ENCODE measurements at places on chromosomes 1 and 21.

DNA sequence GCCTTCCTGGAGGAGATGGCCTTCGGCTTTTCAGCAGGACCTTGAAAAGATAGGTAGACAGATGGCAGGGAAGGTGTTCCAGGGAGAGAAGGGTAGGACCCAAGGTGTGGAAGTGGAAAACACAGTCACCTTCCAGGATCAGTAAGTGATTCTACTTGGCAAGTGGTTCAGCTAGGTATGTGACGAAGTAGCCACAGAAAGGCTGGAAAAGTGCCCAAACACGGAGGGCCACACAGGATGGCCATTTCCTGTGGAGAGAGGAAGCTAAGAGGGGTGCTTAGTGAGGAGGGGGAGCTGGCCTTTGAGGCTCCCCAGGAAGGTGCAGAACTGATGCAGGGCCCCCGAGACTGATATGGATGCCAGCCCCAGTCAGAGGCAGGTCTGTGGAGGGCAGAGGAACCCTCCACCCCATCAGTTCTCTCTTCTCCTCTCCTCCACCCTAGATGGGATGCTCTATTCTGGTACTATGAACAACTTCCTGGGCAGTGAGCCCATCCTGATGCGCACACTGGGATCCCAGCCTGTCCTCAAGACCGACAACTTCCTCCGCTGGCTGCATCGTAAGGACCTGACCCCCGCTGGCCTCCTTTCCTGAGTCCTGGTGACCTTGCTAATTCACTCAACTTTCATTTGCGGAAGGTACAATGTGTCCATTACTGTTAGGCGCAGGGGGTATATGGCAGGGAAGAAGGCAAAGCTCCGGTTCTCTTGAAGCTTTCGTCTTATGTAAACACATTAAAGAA lies 6.8 kb downstream of the SEMA4A start:
- no peak for DNase-seq

DNA sequence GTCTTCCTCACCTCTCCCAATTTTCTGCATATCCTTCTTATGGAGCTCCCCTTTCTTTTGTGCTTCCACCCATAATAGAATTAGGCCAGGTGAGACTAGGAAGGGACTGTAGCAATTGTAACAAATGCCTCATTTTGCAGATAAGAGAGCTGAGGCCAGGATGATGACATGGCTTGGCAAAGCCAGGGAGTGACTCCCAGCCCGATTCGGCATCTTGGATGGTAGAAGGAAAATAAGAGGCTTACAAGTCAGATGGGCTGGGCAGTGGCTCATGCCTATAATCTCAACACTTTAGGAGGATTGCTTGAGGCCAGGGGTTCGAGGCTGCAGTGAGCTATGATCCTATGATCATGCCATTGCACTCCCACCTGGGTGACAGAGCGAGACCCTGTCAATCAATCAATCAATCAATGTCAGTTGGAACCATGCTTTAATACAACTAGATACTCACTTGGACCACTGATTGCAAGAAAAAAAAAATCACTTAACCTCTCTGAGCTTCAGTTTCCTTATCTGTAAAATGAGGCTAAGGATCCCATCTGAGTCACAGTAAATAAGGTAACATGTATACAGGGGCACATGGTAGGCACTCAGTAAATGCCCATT lies 51.6 kb downstream of the PLEKHA6 start:
- no peak for DNase-seq

GRCh38 chr1:185421485-185422107 lies 104.6 kb upstream of the IVNS1ABP start:
- DNase-seq, result no peak

GRCh38 chr1:188888386-188888785 lies 1589.3 kb downstream of the BRINP3 start:
- DNase-seq, result no peak

DNA sequence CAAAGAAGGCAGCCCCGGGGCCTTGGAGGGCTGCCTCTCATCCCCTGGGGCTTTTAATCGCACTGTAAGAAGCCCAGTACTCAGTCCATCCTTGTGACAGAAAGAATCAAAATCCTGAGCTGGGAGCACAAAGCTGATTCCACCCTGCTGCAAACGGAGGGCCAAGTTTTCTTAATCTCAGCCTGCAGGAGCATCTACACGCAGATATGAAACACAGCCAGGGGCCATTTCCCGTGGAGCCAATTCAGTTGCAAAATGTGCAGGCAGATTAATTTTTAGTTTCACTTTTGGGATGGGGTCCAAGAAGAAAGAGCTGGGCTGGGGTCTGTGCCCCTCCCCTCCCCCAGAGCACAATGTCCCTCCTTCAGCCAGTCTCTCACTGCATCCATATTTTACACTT lies 4.4 kb downstream of the LYPD8 start:
- no peak for DNase-seq

DNA sequence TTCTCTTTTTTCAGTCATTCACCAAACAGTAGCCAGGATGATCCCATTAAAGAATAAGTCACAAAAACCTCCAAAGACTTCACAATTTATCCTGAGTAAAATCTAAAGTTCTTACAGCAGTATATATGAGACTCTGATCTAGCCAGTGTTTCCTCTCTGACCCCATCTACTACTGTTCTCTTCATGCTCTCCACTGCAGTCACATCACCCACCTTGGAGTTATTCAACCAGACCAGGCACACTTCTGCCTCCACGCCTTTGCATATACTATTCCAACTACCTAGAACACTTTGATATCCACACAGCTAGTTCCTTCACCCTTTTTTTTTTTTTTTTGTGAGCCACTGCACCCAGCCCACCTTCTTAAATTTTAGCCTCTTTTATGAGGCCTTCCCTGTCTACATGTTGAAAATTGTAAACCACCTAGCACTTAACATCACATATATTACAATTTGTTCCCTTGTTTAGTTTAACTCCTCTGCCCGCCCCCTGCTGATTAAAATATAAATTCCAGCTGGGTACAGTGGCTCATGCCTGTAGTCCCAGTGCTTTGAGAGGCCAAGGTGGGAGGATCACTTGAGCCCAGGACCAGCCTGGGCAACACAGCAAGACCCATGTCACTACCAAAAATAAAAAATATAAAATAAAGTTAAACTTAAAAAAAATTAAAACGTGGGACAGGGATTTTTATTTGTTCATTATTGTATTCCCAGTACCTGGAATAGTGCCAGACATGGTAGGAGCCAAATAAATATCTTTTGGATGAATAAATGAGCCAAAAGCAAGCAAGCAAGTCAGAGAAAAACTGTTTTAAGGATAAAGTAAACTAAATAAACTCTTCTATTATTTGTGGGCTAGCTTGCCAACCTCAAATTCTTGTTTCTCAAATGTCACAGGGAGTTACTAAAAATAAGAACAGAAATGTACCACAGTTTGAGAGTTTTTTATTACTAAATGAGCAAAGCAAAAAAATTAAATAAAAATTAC lies 35.2 kb upstream of the MUTYH start:
- DNase-seq, result no peak

DNA sequence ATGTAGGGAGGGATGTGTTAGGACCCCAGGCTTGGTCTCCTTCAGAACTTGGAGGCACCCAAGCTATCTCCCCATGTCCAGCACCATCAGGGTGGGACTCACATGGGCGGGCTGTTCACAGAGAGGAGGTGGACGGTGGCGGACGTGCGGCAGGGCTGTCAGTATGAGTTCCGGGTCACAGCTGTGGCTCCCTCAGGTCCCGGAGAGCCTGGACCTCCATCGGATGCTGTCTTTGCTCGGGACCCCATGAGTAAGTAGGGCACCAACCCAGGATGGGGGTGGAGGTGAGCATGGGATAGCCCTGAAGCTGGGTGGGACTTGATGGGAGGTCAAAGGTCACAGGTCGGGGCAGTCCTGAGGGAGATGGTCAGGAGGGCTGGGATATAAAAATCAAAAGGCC lies 27.8 kb downstream of the IGFN1 start:
- DNase-seq, result no peak

GRCh38 chr1:46645815-46646214 lies 22.3 kb downstream of the ATPAF1 start:
- DNase-seq, result no peak

DNA sequence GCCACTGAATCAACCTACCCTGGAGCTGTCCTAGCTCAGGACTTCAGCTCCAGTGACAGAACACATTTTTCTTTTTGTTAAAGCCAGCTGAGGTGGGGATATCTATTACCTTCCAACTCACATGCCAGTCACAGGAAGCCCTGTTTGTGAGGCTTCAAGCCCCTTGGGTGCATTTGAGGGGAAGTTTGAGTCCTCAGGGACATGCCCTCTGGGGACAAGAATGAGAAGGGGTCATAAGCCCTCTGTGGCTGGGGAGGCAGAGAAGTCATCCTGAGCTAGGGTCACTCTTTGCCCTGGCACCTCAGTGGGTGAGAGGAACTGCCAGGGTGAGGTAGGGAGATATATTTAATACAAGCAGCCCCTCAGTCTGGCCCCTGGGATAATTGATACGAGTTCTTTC lies 33.5 kb upstream of the CLDN14 start:
- no peak for DNase-seq

- DNase-seq, result no peak
Observed at GRCh38 chr1:246765521-246765920, 41.3 kb downstream of the SCCPDH start.

GRCh38 chr1:218377143-218377660 lies 32.1 kb downstream of the TGFB2 start:
- peak; percentile 86 for DNase-seq

DNA sequence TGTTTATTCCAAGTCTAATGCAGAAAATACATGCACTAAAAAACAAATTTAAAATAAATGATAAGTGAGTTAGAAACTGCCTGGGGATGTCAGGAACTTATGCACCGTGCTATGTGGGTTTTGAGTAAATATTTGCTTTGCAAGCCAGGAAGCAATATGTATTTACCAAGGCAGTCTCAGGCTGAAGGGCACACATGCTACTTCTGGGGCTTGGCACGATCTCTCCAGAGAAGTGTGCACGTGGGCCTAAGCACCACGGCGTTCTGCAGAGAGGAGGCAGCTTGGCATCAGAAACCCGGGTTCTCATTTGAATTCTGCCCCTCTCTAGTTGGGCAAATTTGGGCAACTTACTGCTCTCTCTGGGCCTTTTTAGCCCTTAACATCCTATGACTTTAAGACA lies 72.6 kb upstream of the ROR1 start:
- DNase-seq, result no peak

GRCh38 chr1:57874418-57874877 lies 450.6 kb upstream of the DAB1 start:
- no peak for DNase-seq

- DNase-seq, result no peak
Observed at GRCh38 chr1:236315518-236315917, 33.8 kb upstream of the ERO1B start.

- no peak for DNase-seq
Observed at GRCh38 chr1:160978510-160978927, 23.9 kb upstream of the ITLN2 start.

DNA sequence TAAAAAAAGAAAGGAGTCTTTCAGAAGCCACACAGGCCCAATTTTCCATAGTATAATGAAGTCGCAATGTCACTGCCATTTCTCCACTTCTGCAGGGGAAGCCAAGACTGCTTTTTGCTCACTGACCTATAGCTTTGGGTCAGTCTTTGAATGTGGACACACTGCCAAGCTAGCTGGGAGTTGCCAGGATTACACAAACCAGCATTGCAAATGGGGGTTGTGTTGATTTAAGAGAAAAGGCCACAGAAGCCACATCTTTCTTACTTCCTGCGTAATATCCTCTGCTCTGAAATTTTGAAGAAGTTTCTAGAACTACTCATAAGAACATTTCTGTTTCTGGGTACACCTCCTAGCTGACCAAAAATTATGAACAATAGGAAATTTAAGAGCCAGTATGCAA lies 45.8 kb upstream of the SAMSN1 start:
- DNase-seq, result peak; percentile 57

- no peak for DNase-seq
Observed at GRCh38 chr21:32406405-32406804, 6.1 kb upstream of the EVA1C start.

DNA sequence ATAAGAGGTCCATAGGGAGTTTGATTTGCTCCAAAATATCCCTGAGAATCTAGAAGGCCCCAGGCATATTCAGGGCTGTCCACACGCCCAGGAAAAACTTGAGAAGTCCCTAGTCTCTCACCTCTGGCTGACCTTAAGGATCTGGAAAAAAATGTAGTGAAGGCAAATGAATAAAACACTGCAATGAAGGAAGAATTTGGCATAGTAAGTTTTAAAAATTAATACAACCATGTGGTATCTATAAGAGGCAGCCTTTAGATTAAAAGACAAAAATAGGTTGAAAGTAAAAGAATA lies 91.3 kb downstream of the COLGALT2 start:
- DNase-seq, result no peak

- no peak for DNase-seq
Observed at GRCh38 chr1:78038491-78038939, 7.3 kb upstream of the GIPC2 start.

DNA sequence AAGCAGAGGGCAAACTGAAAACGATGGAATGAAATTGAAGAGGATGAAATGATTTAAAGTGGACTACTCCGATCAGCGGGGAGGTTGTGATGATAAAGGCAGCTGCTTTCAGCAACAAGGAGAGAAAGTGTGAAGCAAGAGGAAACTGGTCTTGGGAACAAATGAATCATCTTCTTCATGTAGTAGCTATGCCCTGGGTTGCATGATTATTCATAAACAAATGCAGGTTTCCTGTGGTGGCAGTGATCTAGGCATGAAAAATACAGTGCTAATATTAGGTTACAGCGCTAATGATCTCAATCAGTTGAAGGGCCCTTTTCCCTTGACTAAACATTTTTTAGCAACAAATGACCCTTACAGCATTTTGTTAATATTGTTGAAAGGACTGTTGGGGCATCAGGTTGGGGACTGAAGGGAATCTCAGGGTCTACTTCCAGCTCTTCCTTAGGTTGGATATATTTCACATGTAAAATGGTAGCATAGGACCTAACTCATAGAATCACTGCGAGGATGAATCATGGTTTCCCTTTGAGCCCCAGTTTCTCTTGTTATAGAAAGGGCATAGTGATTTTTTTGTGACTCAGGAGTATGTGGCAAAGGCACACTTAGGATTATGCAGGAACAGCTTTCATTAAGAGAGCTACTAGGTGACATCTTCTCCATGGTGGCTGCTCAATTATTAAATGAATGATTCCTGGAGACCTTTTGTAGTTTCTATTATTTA lies 1.9 kb upstream of the ZFYVE9 start:
- DNase-seq, result peak; percentile 86

- peak; percentile 69 for DNase-seq
Observed at GRCh38 chr1:35715568-35716002, 3.1 kb downstream of the C1orf216 start.

DNA sequence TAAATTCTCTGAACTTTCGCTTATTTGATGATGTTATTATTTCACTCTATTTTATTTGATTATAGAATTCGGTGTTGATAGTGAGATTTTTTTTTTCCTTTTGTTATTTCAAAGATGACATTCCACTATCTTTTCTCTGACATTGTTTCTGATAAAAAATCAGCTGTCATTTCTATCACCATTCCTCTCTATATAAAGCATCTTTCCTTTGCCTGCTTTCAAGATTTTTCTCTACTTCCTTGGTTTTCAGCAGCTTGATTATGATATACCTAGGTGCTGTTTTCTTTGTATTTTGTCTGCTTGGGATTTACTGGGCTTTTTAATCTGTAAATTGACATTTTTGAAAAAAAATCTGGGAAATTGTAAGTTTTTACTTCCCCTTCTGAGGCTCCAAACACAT lies 344.0 kb downstream of the HLX start:
- DNase-seq, result no peak
